ENCODE measurements at places on chromosomes 2 and 18. TPM values are rescaled to one million over a fixed set of nuclear protein-coding genes. Genes with fewer than 3 reads are reported as not detected.

DNA sequence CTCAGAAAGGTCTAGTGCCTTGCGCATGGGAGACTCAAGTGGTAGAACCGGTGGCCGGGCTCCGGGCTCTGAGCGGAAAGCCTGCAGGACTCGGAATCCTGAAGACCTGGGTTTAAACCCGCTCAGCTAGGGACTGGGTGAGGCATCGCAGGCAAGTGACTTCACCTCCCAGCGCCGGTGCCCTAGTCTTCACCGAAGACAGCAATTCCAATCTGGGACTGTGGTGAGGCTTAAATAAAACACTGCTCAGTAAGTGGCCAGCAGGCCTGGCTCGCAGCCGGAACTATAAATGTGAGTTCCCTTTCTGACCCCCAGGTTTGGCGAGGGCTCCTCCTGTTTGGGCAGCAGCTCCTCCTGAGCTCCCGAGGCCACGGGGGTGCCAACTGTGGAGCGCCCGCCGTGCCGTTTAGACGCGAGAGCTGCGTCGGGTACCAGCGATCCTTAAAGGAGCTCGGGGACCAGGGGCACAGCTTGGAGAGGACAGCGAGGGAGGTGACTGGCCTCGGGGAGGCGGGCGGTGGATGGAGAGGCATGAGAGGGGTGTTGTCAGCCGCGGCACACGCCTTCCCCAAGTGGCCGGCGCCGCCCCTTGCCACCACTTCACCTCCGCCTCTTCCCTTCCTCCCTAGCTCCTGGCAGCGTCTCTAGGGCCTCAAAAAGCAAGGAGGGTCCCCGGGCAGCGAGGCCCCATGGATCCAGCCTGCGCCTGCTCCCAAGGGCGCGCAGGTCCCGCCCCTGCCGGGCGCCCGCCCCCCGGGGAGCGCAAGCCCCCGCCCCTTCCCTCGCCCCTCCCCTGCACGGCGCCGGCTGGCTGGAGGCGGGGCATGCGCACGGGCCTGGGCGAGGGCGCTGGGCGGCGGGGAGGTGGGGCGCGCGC lies 757 bp upstream of the MTCL1 start:
- H3K36me3 ChIP-seq: no peaks in the 10 kb centered on the region
- H3K4me3 ChIP-seq: peak overlapping the region; percentile 73
- peak; percentile 96 for DNase-seq
- H3K27ac ChIP-seq: peak overlapping the region; percentile 69
- peaks cover 30% of the 10 kb centered on the region for H3K27me3 ChIP-seq

DNA sequence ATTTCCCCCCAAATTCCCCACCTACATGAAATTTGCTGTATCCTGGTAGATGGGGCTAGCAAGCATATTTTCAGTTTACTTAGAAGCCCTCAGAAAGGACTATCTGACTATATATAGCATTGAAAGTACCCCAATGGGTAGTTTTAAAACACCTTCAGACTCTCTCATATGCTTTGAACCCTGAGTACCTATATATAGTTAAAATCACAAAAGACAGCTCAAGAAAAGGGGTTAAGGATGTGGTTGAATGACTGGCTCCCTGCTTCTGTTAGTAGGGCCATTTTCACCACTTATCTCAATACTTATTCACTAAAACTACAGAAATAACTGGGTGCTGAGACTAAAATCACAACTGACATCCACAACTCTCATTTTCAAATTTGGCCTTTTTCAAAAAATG lies 18.5 kb downstream of the WDPCP start:
- no peak overlapping the region for H3K4me3 ChIP-seq
- H3K27ac ChIP-seq: no peak overlapping the region
- DNase-seq: no peak
- H3K36me3 ChIP-seq: no peaks in the 10 kb centered on the region
- no peaks in the 10 kb centered on the region for H3K4me1 ChIP-seq

- H3K27ac ChIP-seq: no peak overlapping the region
- no peaks in the 10 kb centered on the region for H3K36me3 ChIP-seq
- H3K4me1 ChIP-seq: no peaks in the 10 kb centered on the region
- H3K4me3 ChIP-seq: no peak overlapping the region
- H3K27me3 ChIP-seq: no peaks in the 10 kb centered on the region
These were observed 40.1 kb upstream of the CAPN13 start for GRCh38 chr2:30847329-30847728.

DNA sequence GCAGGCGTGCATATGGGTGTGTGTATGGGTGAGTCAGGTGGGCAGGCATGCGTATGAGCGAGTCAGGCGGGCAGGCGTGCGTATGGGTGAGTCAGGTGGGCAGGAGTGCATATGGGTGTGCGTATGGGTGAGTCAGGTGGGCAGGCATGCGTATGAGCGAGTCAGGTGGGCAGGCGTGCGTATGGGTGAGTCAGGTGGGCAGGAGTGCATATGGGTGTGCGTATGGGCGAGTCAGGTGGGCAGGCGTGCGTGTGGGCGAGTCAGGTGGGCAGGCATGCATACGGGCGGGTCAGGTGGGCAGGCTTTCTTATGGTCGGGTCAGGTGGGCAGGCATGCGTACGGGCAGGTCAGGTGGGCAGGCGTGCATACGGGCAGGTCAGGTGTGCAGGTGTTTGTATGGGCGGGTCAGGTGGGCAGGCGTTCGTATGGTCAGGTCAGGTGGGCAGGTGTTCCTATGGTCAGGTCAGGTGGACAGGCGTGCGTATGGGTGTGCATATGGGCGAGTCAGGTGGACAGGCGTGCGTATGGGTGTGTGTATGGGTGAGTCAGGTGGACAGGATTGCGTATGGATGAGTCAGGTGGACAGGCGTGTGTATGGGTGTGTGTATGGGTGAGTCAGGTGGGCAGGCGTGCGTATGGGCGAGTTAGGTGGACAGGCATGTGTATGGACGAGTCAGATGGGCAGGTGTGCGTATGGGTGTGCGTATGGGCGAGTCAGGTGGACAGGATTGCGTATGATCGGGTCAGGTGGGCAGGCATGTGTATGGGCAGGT lies 28.7 kb upstream of the KLF11 start:
- H3K4me3 ChIP-seq: no peak overlapping the region
- peak; percentile 35 for DNase-seq
- no peaks in the 10 kb centered on the region for H3K27me3 ChIP-seq
- H3K36me3 ChIP-seq: no peaks in the 10 kb centered on the region
- no peak overlapping the region for H3K27ac ChIP-seq

GRCh38 chr2:46180189-46180588 lies 117.0 kb upstream of the EPAS1 start:
- no peaks in the 10 kb centered on the region for H3K27me3 ChIP-seq
- DNase-seq: peak; percentile 48
- peaks cover 14% of the 10 kb centered on the region for H3K4me1 ChIP-seq
- peak overlapping the region; percentile 74 for H3K27ac ChIP-seq
- no peak overlapping the region for H3K4me3 ChIP-seq
- no peaks in the 10 kb centered on the region for H3K36me3 ChIP-seq

- no peaks in the 10 kb centered on the region for H3K4me1 ChIP-seq
- H3K4me3 ChIP-seq: no peak overlapping the region
- no peak for DNase-seq
- H3K36me3 ChIP-seq: no peaks in the 10 kb centered on the region
- H3K27me3 ChIP-seq: no peaks in the 10 kb centered on the region
These were observed 27.7 kb upstream of the SMCHD1 start for GRCh38 chr18:2627821-2628276.

CTIF gene
- total RNA-seq: 24.1 TPM

RGPD5 gene
- total RNA-seq: 27.4 TPM

TUBB8B gene
- total RNA-seq: 0.51 TPM

GAREM1 gene
- total RNA-seq: 8.2 TPM
